ENCODE measurements at places on chromosomes 2 and 18. TPM values are rescaled to one million over a fixed set of nuclear protein-coding genes. Genes with fewer than 3 reads are reported as not detected.

The GPR55 gene
- total RNA-seq, result not detected

The CABLES1 gene
- total RNA-seq, result 20.4 TPM

The RASGRP3 gene
- total RNA-seq, result 53.7 TPM

The XIRP2 gene
- 22.9 TPM for total RNA-seq

The SNRNP200 gene
- 51.6 TPM for total RNA-seq
